HuH-7 (cell line): ENCODE measurements at places on chromosomes 11 and 22.

DNA sequence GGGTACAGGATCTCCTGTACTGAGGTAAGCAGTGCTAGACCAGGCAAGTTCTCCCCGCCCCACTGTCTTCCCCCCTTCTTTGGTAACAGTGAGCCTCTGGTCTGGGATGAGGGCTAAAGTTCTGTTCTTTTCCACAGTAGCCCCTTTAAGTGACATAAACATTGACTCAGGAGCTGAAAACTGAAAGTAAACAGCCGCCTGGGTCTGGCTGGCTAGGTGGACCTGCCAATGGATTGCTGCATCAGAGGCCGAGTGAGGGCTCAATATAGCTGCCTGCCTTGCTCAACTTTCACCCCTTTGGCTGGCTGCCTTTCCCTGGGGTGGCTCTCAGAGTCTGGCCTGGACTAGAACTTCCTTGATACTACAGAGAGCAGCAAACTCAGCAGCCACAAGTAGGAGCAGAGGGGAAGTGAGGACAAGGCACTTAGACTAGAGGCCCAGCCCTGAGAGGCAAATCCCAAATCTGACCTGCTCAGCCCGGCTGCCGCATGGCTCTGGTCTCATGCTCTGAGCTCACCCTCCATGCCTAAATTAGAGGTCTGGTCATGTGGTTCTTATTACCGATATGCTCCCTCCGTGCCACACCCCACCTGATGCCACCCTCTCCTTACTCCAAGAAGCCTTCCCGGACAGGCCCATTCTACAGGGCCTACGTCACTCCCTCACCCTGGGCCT lies 9.6 kb upstream of the UCP3 start:
- peak; percentile 69 for DNase-seq

DNA sequence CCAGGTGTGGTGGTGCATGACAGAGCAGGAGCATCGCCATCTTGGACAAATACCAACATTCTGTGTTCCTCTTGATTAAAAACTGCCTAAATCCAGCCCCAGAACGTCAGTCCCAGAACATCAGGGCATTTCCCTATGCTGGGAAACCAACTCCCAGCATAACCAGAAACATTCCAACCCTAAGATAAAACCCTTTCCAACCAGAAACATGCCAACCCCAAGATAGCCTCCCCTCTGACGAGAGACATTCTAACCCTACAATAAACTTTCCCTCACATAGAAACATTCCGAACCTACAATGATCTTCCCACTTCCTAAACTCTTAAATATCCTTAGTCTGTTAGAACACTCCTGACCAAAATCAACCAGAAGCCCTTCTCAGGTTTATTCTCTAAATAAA lies 11.6 kb downstream of the PLAAT4 start:
- no peak for DNase-seq

DNA sequence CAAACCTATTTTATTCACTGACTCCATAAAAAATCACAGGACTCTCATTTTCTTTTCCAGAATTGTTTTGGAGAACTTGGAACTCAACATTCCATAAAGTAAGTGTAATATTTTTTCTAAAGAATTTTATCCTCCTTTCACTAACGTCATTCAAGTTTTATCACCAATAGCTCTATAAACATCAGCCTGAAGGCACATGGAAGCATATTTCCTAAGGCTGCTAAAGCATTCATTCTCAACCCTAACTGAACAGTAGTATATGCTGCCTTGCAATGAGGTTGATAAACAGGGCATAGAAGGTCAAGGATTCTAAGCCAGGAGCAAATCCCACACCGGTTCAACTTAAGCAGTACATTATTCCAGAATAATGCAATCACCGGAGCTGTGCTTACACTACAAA lies 273.9 kb downstream of the RAB38 start:
- no peak for DNase-seq

- DNase-seq: no peak
Measured at GRCh38 chr11:80873310-80873999, 1432.6 kb upstream of the TENM4 start.

DNA sequence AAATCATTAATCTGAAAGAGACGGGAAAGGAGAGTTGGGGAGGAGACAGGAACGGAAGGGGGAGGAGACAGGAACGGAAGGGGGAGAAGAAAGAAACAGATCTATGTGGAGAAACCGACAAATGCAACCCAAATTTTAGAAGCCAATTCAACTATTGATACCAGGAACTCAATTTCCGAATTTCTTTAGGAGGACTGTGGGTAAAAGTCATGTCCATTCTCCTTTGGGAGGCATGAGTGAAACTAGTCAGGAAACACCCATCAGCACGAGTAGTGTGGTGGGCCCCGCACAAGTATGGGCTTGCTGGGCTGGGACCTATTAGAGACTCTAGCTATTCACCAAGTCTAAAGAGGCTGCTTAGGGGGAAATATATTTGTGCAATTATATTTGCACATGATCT lies 18.1 kb downstream of the ANO3 start:
- no peak for DNase-seq

- no peak for DNase-seq
Measured at GRCh38 chr11:28133146-28133545, 25.0 kb downstream of the METTL15 start.
